RCC 7860 (cell line): ENCODE measurements at places on chromosomes 12 and 14.
A peak's percentile ranks its signal among the peaks of the same experiment; 100 is the strongest.

DNA sequence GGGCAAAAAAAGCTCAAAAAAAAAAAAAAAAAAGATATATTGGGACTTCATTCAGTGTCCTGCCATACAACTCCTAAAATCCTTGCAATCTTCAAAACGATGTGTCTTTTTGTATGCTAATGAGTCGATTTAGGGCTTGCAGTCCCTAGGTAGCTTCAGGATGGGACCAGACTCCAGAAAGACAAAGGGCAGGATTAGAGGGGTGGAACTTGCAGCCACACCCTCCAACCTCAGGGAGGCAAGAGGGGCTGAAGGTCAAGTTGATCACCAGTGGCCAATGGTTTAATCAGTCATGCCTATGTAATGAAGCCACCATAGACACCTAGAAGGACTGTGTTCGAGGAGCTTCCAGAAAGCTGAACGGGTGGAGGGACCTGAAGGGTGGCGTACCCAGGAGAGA is 29.3 kb downstream of the TEAD4 start:
- DNase-seq: no peak

GRCh38 chr12:125954362-125954761 is 889.1 kb downstream of the AACS start:
- DNase-seq: no peak

DNA sequence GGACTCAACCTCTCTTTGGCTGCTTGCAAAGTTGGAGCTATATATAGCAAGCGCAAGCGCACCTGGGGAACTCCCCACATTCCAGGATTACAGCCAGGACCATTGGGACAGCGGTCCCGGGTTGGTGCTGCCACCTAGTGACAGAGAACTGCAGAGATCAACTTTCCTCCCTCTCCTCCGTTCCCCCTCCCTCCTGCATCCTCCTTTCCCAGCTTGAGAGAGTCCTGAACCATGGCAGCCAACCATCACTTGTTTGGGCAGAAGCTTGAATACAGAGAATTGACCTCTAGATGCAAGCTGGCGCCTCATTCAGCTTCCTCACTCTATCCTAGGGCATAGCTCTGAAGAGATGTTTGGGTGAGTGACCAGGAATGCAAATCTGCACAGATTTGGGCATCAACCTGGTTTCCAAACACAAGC is 17.4 kb upstream of the FLVCR2 start:
- DNase-seq: peak; percentile 42

DNA sequence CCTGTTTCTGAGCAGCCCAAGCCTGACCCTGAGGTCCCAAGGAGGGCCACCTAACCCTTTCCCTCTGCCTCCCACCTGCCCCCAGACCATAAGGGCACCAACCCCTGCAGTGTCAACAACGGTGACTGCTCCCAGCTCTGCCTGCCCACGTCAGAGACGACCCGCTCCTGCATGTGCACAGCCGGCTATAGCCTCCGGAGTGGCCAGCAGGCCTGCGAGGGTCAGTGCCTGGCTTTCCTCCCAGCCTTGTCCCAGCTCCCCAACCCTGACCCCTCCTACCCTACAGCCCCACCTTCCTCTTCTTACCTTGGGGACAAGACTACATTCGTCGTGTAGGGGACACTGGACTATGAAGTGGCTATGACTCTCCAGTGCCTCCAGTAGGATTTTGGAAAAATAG is 33.7 kb upstream of the LRP1-AS start:
- DNase-seq: no peak

- DNase-seq: no peak
Measured at GRCh38 chr14:20614038-20614840, 23.1 kb upstream of the RNASE12 start.

DNA sequence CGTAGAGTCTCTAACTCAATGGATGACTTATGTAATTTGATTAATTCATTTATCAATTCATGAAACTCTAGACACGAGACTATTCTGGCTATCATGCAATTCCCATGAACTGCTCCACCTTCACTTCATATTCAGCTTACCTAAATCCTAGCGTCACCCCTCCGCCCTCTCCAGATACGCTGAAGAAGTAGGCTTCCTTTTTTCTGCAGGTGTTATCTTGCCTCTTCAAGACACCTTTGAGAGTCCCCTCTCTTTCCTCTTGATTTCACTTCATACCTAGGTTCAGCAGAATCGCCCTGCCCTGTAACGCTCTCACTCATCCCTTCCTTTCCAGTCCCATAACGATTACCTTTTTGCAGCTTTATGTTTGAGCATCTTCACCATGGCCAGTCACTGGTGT is 4.0 kb upstream of the RNASE4 start:
- DNase-seq: no peak

- no peak for DNase-seq
Measured at GRCh38 chr12:79250186-79250585, 385.6 kb downstream of the SYT1 start.

DNA sequence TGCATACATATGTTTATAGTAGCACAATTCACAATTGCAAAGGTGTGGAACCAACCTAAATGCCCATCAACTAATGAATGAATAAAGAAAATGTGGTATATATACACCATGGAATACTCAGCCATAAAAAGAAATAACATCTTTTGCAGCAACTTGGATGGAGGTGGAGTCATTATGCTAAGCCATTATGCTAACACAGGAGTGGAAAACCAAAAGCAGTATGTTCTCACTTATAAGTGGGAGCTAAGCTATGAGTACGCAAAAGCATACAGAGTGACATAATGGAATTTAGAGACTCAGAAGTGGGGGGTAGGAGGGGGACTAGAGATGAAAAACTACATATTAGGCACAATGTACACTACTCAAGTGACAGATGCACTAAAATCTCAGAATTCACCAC is 16.2 kb upstream of the SPTSSA start:
- no peak for DNase-seq

DNA sequence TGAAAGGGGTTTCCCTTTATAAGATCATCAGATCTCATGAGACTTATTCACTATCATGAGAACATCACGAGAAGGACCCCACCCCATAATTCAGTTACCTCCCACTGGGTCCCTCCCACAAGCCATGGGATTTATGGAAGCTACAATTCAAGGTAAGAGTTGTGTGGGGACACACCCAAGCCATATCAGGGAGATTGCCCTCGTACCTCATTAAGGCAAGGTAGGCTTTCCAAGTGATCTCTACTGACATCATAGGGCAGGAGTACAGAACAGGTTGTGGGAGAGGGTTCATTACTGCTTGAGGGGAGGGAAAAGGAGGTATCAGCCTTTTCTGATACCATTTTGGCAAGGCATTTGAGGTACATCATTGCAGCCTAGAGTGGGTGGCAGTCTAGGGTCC is 524.6 kb downstream of the PRKD1 start:
- DNase-seq: no peak

DNA sequence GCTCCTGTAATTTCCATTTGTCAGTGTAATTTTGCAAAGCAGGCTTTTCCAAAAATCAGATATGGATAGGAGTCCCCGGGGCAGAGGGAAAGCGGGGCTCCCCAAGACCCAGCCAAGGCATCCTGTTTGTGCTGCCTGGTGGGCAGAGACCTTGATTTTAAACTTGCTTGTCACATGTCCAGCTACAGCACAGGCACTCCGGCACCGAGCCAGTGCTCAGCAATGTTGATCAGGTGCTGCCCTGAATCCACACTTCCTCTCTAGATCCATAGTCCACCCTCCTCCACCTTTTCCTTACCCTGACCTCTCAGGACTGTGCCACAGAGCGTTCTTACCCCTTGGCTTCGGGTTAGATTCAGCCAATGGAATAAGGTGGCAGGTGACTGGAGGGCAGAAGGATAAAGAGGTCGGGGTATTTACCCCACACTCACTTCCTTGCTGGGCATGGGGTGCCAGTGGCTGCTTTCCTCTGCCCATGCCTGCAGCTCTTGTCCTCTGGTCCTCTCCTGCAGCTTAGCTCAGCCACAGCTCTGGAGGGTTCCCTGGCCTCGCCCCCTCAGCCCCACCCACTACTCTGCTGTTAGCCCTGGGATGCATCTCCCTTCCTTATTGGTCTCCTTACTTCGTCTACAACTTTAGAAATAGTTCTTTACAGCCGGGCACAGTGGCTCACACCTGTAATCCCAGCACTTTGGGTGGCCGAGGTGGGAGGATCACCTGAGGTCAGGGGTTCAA is 80.1 kb downstream of the IRF2BPL start:
- DNase-seq: no peak

- no peak for DNase-seq
Measured at GRCh38 chr14:61260939-61261776, 20.0 kb downstream of the TMEM30B start.

DNA sequence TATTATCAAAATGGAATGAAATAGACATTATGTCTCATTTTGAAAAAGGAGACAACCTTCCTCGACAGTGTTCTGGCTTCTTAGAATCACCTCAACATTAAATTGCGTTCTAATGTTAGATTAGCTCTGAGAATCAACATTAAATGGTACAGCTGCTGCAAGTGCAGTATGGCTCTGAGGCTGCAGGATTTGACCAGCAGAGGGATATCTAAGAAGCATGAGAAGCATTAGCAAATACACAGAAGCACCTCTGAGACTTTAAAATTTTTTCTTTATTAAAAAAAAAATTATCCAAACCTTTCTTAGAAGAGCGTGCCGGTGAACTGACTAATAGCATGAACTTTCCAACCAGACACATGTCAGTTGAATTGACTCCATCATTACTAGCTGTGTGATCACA is 253.4 kb upstream of the LRIG3 start:
- DNase-seq: no peak

GRCh38 chr12:127386723-127387122 is 880.2 kb upstream of the TMEM132C start:
- no peak for DNase-seq

GRCh38 chr12:6047249-6048237 is 76.9 kb downstream of the VWF start:
- no peak for DNase-seq

DNA sequence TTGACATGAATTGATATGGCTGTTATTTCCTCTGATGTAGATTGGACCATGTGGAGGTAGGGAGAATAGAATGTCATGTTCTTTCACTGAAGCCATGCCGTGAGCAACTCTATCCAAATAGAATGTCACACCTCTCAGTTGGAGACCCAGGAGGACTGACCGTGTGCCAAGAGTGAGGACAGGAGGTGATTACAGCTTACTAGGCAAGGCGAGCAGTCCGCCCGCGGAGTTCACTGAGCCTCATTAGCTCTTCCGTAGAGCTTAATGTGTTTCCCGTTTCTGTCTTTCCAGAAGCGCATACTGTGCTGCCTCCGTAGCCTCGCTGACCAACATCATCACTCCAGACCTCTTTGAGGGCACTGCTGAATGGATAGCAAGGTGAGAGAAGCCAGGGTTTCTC is 45.6 kb downstream of the FNTB start:
- no peak for DNase-seq

DNA sequence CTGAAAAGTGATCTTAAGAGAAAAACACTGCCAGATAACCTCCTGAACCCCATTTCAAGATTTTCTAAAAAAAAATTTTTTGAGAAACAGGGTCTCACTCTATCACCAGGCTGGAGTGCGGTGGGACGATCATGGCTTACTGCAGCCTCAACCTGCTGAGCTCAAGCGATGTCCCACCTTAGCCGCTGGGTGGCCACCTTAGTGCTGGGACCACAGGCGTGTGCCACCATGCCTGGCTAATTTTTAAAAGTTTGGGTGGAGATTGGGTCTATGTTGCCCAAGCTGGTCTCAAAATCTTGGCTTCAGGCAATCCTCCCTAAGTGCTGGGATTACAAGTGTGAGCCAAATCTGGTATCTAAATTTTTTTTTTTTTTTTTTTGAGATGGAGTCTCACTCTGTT is 3.4 kb downstream of the PNMA1 start:
- no peak for DNase-seq

DNA sequence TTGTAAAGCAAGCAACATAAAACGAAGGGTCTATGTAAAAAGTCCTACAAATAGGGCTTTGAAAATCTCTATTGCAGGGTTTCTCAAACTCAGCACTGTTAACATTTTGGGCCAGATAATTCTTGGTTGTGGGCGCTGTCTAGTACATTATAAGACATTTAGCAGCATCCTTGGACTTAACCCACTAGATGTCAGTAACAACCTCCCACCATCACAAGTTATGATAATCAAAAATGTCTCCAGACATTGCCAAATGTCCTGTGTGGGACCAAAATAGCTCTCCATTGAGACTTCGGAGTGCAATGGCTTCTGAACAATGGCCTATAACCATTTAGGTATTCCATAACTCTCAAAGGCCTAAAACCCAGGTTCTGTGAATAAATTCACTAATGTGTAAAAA is 22.9 kb upstream of the DHRS7 start:
- no peak for DNase-seq

- DNase-seq: no peak
Measured at GRCh38 chr12:50232771-50233209, 50.5 kb downstream of the LIMA1 start.

DNA sequence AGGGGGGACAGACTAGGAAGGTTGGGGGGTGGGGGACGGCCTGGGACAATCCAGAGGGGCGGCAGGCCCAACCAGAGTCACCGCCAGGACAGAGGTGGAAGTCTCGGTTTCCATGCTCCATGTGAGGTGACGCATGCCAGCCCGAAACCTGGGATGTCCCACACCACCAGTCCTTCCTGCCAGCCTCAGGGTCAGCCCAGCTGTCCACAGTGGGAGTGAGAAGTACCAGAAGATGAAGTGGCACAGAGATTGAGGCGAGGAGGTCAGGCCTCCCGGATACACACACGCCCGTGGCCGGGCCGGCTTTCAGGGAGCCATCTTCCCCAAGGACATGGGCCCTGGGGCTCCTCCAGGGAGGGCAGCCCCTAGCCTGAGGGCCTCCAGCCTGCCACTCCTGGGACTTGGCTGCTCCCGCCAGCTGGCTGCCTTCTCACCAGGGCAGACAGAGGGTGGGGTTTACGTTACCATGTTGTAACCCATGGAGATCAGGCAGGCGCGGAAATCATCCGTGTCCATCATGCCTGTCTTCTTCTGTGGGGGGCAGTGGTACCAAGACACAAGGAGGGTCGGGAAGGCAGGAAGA is 85.2 kb upstream of the ZFP36L1 start:
- DNase-seq: no peak

- no peak for DNase-seq
Measured at GRCh38 chr12:45697371-45697770, 32.1 kb upstream of the ARID2 start.
